ENCODE measurements at places on chromosomes 1 and 21. TPM values are rescaled to one million over a fixed set of nuclear protein-coding genes. Genes with fewer than 3 reads are reported as not detected.

DNA sequence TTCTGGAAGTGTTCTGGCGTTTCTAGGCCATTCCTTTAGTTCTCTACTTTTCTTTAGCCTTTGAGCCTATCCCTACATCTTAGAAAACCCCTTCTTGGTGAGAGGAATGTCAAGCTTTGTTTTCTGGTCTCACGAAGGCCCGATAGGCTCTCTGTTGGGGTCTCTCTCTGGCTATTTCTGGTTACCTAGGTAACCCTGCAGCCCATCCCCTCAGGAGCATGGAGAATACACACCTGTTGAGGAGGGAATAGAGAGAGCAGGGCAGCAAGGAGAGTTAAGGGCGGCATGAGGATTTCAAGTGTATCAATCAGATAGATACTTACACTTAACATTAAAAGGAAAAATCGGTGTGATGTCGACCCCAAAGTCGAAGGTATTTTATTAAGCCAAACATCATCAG lies 45.7 kb downstream of the LRRC8D start:
- no peak for DNase-seq

DNA sequence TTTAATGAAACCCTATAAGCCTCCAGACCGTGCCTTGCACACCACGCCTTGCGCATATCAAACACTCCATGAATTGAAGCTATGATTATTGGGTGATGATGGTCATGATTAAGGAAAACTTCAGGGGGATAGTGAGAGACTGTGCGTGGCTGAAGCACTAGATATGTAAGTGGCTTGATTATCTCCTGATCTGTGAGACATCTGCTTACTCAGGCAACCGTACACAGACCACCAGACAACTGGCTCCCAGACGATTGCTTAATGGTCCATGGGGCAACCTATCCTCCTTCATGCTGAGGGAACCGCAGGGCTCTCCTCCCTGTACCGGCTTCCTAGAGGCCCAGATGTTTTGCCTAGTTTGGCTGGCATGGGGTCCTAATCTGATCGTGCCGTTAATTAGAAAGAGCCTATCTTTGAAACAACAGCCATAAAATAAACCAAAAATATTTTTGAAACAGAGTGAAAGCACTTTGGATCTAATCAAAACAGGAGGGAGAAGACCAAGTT lies 51.6 kb downstream of the IRF2BP2 start:
- no peak for DNase-seq

DNA sequence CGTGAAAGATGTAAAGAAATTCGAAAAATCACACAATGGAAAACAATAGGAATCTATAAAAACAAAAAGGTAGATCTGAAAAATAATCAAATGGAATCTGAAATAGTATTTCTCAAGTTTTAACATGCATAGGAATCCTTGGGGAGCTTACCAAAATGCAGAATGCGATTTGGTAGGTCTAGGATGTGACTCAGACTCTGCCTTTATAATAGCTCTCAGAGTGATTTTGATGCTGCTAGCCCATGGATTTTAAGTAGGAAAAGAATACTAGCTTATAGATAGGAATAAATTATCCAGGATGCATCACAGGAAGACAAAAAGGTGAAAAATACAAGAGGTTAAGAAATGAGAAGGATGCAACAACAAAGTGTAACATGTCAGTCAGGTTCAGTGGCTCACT lies 14.1 kb upstream of the RABGGTB start:
- DNase-seq = no peak

DNA sequence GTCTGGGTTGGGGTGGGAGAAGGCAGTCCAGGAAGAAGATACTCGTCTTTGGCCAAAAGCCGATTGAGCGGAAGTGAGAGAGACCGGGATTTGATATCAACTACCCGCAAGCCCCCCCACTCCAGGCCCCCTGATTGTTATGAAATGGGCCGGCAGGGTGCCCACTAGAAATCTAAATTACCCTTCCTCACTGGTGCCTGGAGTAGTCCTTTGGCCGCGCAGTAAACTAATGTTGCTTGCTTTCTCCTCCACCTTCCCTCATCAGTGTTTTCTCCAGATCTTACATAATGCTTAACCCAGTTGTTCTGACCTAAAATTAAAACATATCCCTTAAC lies 119.2 kb upstream of the BARHL2 start:
- DNase-seq = no peak

GRCh38 chr1:18352636-18353265 lies 128.0 kb upstream of the KLHDC7A start:
- DNase-seq = peak; percentile 46

- no peak for DNase-seq
These were observed 2.4 kb downstream of the PAQR7 start for GRCh38 chr1:25873120-25873519.

GRCh38 chr1:203187689-203188264 lies 1.3 kb upstream of the CHI3L1 start:
- no peak for DNase-seq

- no peak for DNase-seq
These were observed 1422.5 kb downstream of the KCNT2 start for GRCh38 chr1:195185736-195186135.

- no peak for DNase-seq
These were observed 39.5 kb upstream of the PTBP2 start for GRCh38 chr1:96682056-96682455.

- no peak for DNase-seq
These were observed 41.0 kb upstream of the ZNF326 start for GRCh38 chr1:89953929-89954328.

- no peak for DNase-seq
These were observed 22.3 kb downstream of the BLZF1 start for GRCh38 chr1:169390303-169390702.

LEFTY2 gene
- total RNA-seq = 0.91 TPM

KCNE2 gene
- total RNA-seq = not detected

Measured in upper lobe of left lung (tissue), 6 donors.